ENCODE measurements at places on chromosomes 4 and X. TPM values are rescaled to one million over a fixed set of nuclear protein-coding genes. Genes with fewer than 3 reads are reported as not detected.

The YY2 gene
- total RNA-seq = 2.6 TPM

The SMIM43 gene
- total RNA-seq = not detected

The PJA1 gene
- total RNA-seq = 14.4 TPM

The ERCC6L gene
- 0.12 TPM for total RNA-seq

The SOWAHB gene
- not detected for total RNA-seq

DNA sequence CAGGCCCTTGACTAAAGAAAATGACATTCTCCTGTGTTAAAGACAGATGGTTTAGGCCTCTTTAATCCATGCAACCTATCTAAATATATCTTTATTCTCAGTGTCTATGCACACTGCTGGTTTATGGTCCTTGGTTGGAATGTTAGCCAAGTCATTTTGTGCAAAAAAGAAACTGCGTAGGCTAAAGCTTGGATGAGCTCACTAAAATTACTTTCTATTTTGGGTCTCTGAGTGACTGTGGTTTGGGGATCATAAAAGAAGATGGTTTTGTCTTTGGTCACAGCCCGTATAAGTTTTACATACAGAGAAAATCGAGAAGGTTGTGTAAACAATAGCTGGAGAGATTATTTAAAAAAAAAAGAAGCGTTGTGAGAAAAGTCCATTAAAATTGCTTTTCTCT is 443.6 kb downstream of the UBE2NL start:
- no peak overlapping the region for H3K27ac ChIP-seq
- no peaks in the 10 kb centered on the region for H3K36me3 ChIP-seq
- H3K27me3 ChIP-seq = no peaks in the 10 kb centered on the region

GRCh38 chrX:52585892-52586291 is 68.8 kb downstream of the SSX7 start:
- no peak for DNase-seq
- no peak overlapping the region for H3K4me3 ChIP-seq
- H3K4me1 ChIP-seq = no peaks in the 10 kb centered on the region
- no peaks in the 10 kb centered on the region for H3K27me3 ChIP-seq
- H3K36me3 ChIP-seq = no peaks in the 10 kb centered on the region

DNA sequence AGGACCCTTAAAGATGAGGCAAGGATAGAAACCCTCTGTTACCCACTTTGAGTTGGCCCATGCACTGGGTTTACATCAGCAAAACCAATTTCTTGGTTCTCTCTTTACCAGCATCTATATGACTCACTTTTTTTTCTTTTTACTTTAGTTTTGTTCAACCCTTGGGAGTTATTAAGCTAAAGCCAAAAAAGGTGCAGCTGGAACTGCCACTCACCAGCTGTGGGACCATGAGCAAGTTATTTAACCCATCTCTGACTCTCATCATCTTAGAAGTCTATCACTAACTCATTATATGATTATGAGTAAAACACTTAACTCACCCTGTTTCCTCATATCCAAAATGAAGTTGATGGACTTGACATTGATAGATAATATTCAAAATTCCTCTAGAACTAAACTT is 53.4 kb downstream of the GABRB1 start:
- H3K4me3 ChIP-seq = no peak overlapping the region
- no peaks in the 10 kb centered on the region for H3K36me3 ChIP-seq
- no peaks in the 10 kb centered on the region for H3K27me3 ChIP-seq
- H3K4me1 ChIP-seq = no peaks in the 10 kb centered on the region
- no peak overlapping the region for H3K27ac ChIP-seq
- DNase-seq = no peak

DNA sequence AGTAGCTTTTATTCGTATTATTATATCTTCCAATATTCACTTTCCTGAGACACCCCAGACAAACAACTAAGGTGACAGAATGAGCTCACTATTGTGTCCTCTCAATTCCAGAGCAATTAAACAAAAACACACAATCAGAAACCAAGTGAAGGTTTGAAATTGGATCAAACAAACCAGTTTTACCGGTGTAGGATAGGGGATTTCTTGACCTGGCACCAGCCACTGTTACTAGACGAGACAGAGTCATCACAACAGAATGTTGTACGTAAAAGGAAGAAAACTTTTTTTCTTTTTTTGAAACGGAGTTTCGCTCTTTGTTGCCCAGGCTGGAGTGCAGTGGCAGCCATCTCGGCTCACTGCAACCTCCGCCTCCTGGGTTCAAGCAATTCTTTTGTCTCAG is 43.7 kb downstream of the LDOC1 start:
- H3K4me3 ChIP-seq = no peak overlapping the region
- H3K36me3 ChIP-seq = no peaks in the 10 kb centered on the region
- H3K27me3 ChIP-seq = no peaks in the 10 kb centered on the region
- no peak overlapping the region for H3K27ac ChIP-seq
- no peaks in the 10 kb centered on the region for H3K4me1 ChIP-seq
- DNase-seq = no peak

DNA sequence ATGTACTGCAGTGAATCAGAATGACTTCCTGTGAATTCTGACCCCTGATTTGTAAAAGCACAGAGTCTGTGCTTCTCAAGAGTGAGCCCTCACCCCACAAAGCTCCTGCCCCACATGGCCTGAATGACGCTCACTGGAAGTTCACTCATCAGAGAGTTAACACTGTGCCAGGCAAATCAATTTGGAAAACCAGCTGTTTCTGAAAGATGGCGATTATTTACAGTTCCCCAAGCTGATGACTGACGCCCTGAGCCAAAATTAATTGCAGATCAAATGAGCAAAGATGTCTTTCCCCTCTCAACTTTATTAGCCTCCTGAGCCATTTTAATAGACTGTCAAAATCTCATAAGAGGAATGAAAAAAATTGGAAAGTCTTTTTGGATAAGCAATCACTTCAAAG is 118.0 kb downstream of the SLC2A9 start:
- DNase-seq = no peak
- no peaks in the 10 kb centered on the region for H3K27me3 ChIP-seq

DNA sequence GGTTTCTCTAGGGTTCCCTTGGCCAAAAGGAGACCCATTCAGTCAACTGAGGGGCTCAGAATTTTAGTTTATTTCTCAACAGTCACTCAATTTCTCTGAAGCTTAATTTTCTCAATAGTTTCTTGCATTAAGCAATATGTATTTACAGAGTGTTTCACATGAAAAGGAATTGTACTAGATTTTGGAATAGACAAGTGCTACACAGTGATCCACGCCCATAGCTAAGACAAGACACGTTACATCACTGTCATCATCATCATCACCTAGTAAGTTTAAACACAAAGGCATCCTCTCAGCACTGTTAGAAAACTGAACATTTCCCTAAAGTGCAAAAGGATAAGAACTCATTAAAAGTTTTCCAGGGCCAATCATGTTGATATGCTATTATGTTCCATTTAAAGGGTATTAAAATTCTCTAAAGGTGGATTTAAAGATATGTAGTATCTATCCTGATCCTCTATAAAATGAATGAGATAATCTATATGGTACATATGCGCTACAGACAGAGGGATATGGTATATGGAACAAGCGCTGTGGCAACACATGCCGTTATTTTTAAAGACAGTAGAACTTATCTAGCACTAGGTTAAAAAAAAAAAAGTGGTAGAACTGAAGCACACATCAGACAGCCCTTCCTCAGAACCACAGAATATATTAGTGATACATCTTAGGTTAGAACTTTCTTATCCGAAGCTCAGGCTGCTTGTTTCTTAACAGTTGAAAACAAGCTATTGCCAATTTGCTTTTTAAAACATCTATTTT is 12.1 kb downstream of the PPA2 start:
- no peaks in the 10 kb centered on the region for H3K4me1 ChIP-seq
- no peaks in the 10 kb centered on the region for H3K27me3 ChIP-seq
- DNase-seq = no peak
- no peak overlapping the region for H3K4me3 ChIP-seq
- no peaks in the 10 kb centered on the region for H3K36me3 ChIP-seq

DNA sequence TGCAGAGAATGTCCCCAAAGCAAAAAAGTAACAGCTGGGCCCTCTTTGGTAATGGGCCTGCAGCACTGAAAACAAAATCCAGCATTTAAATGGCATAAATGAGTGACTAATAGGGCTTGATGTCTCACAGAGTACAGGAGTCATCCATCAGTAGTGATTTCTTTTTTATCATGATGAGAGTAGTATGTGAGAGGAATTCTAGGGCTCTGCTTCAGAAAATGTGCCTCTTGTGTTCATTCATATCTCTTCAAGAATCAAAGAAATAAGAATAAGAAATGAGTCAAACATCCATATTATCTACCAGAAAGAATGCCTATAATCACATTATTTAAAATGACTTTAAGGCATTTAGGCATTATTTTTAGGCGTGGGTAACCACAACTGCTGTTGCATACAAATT is 792.9 kb upstream of the HTR2C start:
- H3K36me3 ChIP-seq = no peaks in the 10 kb centered on the region
- H3K27ac ChIP-seq = no peak overlapping the region
- no peak overlapping the region for H3K4me3 ChIP-seq
- no peaks in the 10 kb centered on the region for H3K27me3 ChIP-seq
- H3K4me1 ChIP-seq = no peaks in the 10 kb centered on the region

DNA sequence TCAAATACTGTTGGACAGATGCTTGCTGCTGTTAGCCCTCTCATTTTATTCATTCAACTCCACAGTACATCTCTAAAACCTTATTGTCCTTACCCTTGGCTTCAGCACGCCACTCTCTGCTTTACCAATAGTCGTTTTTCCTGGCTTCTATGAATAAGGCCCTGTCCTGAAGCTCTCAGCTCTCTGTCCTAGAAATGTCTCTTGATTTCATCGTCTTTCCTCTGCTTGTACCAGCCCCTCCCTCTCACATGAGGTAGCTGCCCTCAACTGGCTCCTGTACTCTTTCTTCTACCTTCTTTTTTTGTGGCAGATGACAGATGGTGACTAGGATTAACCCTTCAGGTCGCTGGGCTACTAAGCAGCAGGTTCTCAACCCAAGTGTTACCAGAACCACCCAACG is 11.4 kb downstream of the ADGRA3 start:
- no peaks in the 10 kb centered on the region for H3K4me1 ChIP-seq
- no peaks in the 10 kb centered on the region for H3K36me3 ChIP-seq
- no peaks in the 10 kb centered on the region for H3K27me3 ChIP-seq
- DNase-seq = no peak

- H3K27me3 ChIP-seq = no peaks in the 10 kb centered on the region
- H3K4me1 ChIP-seq = peaks cover 6% of the 10 kb centered on the region
- peak overlapping the region; percentile 62 for H3K27ac ChIP-seq
- H3K4me3 ChIP-seq = peak overlapping the region; percentile 63
These were observed 632 bp downstream of the PLP2 start for GRCh38 chrX:49172280-49172780.

DNA sequence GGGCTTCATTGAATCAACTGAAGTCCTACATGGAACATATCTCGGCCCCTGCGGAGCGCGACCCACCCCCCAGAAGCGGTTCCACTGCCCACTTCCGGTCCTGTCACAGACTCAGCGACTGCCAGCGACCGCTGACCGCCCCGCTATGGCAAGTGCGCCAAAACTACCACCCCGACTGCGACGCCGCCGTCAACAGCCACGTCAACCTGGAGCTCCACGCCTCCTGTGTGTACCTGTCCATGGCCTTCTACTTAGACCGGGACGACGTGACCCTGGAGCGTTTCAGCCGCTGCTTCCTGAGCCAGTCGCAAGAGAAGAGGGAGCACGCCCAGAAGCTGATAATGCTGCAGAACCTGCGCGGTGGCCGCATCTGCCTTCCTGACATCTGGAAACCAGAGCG is 14.8 kb upstream of the FAM47A start:
- H3K4me3 ChIP-seq = no peak overlapping the region
- no peak overlapping the region for H3K27ac ChIP-seq
- H3K27me3 ChIP-seq = no peaks in the 10 kb centered on the region
- no peaks in the 10 kb centered on the region for H3K4me1 ChIP-seq
- H3K36me3 ChIP-seq = no peaks in the 10 kb centered on the region

GRCh38 chr4:128862608-128863311 is 53.3 kb downstream of the JADE1 start:
- no peaks in the 10 kb centered on the region for H3K27me3 ChIP-seq
- H3K4me3 ChIP-seq = no peak overlapping the region
- peaks cover 17% of the 10 kb centered on the region for H3K36me3 ChIP-seq
- H3K27ac ChIP-seq = peak overlapping the region; percentile 58
- peaks cover 21% of the 10 kb centered on the region for H3K4me1 ChIP-seq

- no peak overlapping the region for H3K4me3 ChIP-seq
- no peaks in the 10 kb centered on the region for H3K27me3 ChIP-seq
- DNase-seq = no peak
- no peak overlapping the region for H3K27ac ChIP-seq
These were observed 87.0 kb downstream of the NKX6-1 start for GRCh38 chr4:84412062-84412461.

GRCh38 chrX:155873188-155873587 is 8.0 kb upstream of the VAMP7 start:
- H3K27ac ChIP-seq = no peak overlapping the region
- peaks cover 4% of the 10 kb centered on the region for H3K27me3 ChIP-seq
- DNase-seq = no peak

- no peak for DNase-seq
- peaks cover 8% of the 10 kb centered on the region for H3K36me3 ChIP-seq
- no peak overlapping the region for H3K4me3 ChIP-seq
- no peaks in the 10 kb centered on the region for H3K4me1 ChIP-seq
- H3K27me3 ChIP-seq = no peaks in the 10 kb centered on the region
These were observed 50.4 kb downstream of the FABP2 start for GRCh38 chr4:119271361-119272085.
